Brain (organoid and tissue), 16 donors: ENCODE measurements at places on chromosomes 2 and 18.

- no peak for DNase-seq
These were observed 207.0 kb upstream of the AGAP1 start for GRCh38 chr2:235286622-235287374.

- DNase-seq = no peak
These were observed 214.2 kb downstream of the TNS1 start for GRCh38 chr2:217788669-217789002.

DNA sequence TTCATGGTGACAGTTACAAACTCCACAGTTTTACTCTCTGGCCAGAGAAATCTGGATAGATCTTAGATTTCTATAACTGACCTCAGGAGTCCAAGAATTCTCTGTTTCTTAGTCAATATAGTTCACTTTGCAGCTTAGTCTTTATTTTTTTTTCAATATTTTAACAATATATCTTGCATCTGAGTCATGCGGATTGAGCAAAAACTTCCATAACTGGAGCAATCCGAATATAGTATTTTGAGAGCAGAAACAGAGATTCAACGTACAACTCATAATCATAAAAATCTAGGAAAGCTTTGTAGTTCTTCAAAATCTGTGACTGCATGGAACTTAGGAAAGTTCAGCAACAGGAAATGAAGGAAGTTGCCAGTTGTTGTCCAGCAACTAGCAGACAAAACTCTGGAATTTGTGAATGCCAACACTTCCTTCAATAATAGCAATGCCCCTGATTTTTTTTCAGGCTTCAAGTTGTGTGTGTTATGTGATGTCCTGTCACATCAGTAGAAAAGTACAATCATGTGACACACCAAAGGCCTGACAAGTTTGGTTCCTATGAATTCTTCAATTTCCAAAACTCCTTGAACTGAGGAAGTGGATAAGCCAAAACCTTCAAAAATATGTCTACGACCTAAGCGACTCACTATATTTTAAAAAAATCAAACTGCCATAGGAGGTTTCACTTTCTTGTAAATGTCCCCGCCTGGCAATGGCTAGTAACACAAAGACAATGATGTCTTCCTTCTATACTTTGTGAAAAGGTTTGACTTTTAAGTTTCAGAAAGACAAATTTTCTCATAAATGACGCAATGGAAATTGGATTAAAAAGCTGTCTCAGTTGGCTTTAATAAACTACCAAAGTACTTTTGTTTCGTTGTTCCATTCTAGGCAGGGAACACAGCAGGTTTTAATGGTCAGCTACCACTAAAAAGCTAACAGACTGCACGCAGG is 510.6 kb downstream of the ERBB4 start:
- DNase-seq = no peak

DNA sequence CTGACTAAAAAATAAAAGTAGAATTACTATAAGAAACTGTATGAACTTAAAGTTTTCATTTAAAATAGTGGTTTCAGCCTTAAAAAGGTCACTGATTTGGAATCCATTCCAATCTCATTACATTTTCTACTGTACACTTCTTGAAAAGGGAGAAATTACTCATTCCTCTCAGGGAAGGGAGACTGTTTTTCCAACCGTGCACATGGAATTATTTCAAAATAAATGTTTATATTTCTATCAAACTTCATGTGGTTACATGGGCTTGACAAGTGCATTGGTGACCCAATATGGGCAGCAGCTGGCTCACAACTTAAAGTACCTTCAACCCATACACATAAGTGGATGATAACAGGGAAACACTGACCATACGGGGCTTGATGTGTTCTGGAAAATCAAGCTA is 324.5 kb upstream of the THUMPD2 start:
- no peak for DNase-seq

- no peak for DNase-seq
These were observed 777.6 kb upstream of the SOX11 start for GRCh38 chr2:4914551-4914950.
